Dermis blood vessel endothelial cell (primary cell): ENCODE measurements at places on chromosomes 16 and 17.

- no peak for DNase-seq
Measured at GRCh38 chr17:48363161-48363560, 66.9 kb downstream of the SKAP1 start.

- peak; percentile 73 for DNase-seq
Measured at GRCh38 chr16:10514369-10515055, 65.9 kb downstream of the EMP2 start.

DNA sequence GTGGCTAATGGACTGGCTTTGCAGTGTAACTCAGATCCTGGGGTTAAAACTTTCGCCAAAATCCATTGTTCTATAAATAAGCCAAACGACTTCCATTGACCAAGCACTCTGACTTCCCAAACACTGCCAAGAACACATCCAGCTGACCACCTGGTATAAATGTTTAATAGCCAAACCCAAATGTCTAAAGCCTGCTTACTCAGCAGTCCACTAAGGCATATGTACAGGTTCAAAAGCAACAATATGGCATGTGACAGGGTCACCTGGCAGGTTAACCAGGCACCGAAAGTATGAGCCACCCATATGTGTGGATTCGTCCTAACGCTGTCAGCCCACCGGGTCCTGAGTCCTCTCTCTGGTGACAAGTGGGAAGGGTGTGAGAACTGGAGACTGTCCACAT lies 2.1 kb downstream of the CSNK1D start:
- DNase-seq: no peak

DNA sequence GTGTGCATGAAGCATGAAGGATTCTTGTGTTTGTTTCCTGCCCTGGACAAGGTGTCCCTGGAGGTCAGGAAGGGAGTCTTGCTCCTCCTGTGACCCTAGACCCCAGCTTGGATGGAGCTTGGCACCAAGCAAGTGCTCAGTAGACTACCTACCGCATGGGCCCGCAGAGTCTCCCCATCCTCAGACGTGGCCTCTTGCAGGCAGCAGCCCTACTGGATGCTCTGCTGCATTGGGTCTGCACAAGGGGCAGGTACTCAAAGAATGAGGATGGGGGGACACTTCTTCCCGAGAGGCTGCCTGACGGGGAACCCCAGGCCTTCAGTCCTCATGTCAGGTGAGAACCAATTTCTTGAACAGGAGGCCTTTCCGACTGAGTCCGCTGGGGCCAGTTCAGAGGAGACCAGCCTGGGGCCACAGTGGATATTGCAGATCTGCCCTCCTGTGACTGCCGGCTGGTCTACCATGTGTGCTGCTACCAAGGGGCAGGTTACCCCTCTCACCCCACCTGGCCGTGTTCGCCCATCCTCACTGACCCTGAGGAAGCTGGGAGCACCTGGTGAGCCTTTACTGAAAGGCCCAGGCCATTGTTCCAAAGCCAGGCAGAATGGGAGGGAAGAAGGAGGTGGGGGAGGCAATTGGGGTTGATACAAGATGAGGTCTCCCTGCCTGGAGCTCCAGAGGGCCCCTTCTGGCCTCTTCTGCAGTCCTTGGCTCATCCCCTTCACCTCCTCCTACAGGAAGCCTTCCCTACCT lies 206.3 kb downstream of the RAB11FIP4 start:
- DNase-seq: no peak

GRCh38 chr17:30716461-30717290 lies 107.8 kb downstream of the CRLF3 start:
- peak; percentile 10 for DNase-seq

DNA sequence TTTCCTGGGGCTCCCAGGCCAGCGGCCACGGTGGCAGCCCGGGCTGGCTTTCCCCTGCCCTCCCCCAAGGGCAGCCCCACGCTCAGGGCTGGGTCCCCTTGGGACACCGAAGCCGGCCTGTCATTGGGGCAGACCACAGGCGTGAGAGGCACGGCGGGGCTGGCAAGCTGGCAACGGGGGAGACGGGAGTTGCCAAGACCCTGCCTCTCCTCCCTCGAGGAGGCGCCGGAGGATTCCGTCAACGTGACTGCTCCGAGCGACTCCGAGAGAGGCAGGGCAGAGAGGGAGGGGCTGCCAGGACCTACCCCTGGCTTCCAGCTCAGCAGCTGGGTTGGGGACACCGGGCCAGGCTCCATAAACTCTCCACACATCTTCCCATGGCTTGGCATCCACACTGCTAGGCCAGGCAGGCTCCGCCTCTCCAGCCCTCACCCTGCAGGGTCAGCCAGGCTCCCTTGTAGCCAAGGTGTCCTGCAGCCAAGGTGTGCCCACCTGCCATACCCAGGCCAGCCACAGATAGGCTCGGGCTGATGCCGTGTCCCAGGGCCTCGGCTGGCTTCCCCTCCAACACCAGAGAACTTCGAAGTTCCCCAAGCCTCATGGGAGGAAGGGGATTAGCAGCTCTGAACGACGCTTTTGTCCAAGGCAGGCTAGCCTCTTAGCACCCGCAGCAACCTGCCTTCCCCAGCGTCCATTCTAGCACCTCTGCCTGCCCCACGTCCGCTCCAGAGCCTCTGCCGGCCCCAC lies 25.5 kb downstream of the TIMM22 start:
- no peak for DNase-seq

DNA sequence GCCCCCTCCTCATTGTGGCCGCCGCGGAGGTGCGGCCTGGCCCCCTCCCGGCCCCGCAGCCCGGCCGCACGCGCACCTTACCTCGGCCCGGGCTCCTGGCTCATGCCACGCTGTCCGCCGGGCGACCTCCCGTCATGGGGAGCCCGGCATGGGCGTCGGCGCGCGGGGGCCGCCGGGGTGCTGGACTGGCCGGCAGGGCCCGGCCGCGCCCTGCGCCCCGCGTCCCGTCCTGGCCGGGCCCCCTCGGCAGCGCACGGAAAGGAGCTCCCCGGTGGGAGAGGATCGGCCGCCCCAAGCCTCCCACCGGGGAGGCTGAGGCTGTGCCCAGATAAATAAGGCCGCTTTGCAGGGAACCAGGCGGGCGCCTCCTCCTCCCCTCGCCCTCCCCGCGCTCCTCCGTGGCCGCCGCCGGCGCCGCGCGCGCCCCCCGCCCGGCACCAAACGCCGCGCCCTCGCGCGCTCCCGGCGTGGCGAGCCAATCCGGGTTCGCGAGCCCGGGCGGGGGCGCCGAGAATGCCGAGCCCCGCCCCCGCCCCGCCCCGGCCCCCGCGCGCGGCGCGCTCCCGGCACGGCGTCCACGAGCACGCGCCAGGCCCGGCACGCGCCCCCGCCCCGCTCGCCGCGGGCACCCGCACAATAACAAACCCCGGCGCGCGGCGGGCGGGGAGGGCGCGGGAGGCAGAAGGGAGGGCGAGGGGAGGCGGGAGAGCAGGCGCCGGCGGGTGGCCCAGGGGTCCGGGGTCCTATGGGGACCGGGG lies at the start of gene FBXL16:
Gene FBXL16, minus strand, starts transcription at position 371 of the 758 bp plus-strand sequence. CDS start 8,396 bp downstream, outside the sequence.
- DNase-seq: no peak

GRCh38 chr16:24978370-24978914 lies 36.7 kb downstream of the ARHGAP17 start:
- no peak for DNase-seq
